ENCODE measurements at places on chromosomes 7 and 10.

GRCh38 chr10:6704896-6705295, 124.8 kb upstream of the PRKCQ start:
- DNase-seq: no peak

DNA sequence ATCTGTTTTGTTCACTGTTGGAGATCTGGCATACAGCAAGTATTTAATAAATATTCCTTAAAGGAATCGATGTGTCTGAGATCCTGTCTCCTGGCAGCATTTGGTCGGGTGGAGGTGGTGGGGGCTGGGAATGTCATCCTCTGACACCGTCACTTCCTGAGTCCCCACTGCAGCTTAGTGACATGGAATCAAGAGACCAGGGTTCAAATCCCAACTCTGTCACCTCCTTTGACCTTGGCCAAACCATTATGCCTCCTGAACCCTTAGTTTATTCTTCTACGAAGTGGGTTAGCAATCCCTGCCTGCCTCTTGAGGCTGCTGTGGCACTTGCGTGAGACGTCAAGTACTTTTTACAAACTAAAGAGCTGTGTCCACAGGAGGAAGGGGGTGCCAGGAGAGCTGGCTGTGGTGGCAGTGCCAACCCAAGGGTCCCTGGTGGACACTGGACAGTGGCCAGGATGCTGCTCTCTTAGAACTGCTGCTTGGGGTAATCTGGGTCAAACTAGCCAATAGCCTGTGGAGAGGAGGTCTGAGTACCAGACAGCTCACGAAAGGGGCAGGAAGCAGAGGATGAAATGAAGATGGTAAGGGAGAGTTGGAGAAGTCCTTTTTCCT, 8.0 kb upstream of the ZMIZ1 start:
- no peak for DNase-seq

GRCh38 chr7:148872188-148872587, 11.9 kb downstream of the EZH2 start:
- no peak for DNase-seq

DNA sequence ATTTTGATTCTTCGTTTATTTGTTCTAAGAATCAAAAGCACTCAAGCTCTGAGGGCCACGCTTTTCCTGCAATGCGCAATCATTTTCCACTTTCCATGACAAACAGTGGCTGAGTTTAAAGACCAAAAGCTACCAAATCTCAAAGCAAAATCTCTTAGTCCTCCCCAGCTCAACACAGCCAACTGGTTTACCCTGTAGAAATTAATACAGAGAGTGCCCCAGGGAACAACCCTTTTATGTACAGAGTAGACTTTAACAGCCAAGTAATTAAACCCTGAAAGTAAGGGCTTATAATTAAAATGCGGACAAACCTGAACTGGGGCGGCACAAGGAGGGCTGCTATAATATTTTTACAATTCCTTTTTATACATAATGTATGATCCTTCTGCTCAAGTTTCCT, 53.2 kb downstream of the FAM53B start:
- no peak for DNase-seq

- DNase-seq: peak; percentile 71
Measured at GRCh38 chr10:102072673-102073527, 7.8 kb downstream of the HPS6 start.

DNA sequence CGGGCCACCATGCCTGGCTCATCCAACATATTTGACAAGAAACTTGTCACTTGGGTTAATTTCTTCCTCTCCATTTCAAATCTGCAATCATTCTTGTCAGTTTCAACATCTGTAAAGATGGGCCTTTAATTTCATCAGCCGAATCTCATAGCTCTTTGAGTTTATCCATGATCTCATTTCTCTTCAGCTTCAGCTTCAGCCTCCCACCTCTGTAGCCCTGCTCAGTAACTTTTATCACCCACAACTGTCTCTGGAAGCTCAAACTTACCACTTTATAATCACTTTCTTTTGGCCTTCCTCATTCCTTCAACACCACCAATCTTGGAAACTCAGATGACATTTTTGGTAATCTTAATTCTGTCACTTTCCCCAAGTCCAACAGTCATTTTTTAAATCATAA, 83.2 kb downstream of the CPED1 start:
- no peak for DNase-seq

- DNase-seq: no peak
Measured at GRCh38 chr10:111117528-111118277, 40.9 kb downstream of the ADRA2A start.

GRCh38 chr7:135392701-135393100, 117.2 kb downstream of the CNOT4 start:
- DNase-seq: no peak

DNA sequence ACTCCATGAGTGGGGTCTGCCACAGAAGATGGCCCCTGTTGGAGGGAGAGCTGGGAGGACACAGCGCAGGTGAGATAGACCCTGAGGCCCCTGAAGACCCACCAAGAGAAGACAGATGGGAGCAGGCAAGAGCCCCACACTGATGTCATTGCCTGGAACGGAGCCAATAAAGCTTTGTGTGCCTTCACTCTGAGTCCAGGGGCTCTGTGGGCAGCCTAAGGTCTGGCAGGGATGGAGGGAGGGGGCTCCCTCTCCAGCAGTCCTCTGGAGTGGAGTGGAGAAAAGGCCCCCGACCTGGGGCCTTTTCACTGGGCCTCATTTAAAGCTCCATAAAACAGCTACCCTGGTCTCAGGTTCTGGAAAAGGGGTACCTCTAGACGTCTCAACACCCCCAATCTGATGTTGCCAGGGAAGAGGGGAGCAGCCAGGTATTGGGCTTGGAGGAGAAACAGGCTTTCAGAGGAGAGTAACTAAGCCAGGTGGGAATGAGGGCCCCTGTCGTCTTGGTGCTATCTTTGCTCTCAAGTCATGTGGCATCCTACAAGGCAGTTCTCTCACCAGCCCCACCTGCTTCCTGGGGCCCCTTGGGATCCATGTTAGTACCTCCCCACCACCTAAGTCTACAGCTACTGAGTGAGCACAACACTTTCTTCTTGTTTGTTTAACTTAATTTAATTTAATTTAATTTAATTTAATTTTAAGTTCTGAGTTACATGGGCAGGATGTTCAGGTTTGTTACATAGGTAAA, 1.4 kb downstream of the C10orf62 start:
- no peak for DNase-seq

- DNase-seq: no peak
Measured at GRCh38 chr7:47677664-47678063, 95.8 kb upstream of the TNS3 start.

GRCh38 chr7:120680985-120681384, 177.0 kb downstream of the TSPAN12 start:
- DNase-seq: no peak

DNA sequence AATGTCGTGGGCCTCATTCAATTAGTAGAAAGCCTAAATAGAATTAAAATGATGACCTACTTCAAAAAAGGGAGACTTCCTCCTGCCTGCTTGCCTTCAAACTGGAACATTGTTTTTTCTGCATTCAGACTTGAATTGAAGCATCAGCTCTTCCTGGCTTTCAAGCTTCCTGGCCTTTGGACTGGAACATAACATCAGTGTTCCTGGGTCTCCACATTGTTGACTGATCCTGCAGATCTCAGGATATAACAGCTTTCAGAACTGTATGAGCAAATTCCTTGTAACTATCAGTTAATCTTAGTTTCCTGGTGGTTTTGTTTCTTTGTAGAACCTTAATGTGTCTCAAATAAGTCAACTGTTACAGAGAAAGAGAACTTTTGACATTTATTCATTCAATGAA, 18.6 kb downstream of the MAGI2 start:
- DNase-seq: no peak

GRCh38 chr10:8346861-8347260, 292.4 kb downstream of the GATA3 start:
- no peak for DNase-seq

- DNase-seq: no peak
Measured at GRCh38 chr10:42950606-42951485, 126.0 kb upstream of the RET start.

DNA sequence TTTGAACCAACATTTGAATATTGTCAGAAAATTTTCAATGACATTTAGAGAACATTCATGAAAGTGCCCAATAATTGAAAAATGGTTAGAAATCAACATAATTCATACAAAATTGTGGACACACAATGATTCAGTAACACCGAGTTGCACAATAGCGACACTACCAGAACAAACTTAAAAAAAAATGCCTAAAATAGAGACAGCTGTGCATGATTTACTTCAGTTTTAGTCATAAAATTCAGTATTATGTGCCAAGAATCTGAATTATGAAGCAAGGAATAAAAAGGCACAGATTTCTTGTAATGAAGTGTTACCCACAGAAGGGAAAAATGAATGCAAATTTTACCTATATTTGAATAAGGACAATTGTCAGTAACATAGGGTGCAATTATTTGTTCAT, 396.0 kb downstream of the SEMA3D start:
- no peak for DNase-seq

GRCh38 chr7:2956526-2957368, 86.9 kb downstream of the CARD11 start:
- no peak for DNase-seq

DNA sequence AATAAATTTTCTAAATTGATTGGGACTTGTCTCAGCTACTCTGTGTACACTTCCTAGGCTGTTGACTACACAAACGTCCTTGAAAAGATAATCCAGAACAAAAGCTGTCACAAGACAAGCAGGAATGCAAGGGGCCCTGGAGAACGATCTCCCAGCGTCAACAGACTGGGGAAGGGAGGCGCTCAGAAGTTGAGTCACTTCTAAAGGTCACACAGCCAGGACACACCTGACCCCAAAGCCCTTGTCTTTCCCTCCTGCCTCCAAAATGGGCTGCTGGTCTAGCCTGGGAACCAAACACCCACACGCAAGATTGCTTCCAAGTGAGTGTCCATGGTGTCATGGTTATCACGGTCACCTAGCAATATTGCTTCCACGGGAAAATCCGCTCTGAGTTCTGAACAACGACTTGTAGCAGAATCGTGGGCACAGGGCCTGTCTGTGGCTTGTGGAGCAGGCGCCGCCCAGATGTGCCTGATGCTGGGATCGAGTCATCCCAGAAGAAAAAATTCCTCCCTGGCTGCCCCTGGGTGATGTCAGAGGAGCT, 49.8 kb downstream of the SPOCK2 start:
- DNase-seq: no peak

DNA sequence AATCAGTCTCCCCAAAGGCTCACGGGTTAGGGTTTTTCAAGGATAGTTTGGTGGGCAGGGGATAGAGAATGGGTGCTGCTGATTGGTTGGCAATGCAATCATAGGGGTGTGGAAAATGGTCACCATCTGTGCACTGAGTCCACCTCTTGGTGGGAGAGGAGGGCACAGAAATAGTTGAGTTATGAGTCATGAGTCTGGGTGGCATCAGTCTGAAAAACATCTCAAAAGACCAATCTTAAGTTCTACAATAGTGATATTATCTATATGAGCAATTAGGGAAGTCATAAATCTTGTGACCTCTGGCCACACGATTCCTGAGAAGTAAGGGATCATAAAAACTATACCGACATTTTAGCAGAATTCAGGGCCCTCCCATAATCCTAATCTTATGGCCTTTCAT, 62.7 kb downstream of the LGI1 start:
- no peak for DNase-seq

DNA sequence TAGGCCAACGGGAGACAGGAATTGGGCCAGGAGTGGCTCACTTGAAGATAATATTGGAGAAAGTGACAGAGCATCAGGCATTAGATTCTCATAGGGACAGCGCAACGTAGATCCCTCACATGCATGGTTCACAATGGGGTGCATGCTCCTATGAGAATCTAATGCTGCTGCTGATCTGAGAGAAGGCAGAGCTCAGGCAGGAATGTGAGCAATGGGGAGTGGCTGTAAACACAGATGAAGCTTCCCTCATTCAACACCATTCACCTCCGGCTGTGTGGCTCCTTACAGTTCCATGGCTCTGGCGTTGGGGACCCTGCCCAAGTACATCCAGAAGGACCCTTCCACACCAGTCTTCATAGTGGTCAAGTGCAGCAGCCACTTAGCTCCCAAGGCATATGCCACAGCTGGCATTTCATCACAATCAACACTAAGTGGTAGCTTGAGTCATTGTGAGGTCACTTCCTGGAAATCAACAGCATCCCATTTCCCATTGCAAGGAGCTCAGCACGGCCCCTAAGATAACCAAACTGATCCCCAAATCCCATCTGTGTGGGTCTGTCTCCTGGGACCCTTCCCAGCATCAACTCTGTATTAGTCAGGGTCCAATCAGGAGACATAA, 174.5 kb downstream of the TPST1 start:
- DNase-seq: no peak

GRCh38 chr7:90178166-90178565, 23.9 kb downstream of the STEAP1 start:
- DNase-seq: no peak

DNA sequence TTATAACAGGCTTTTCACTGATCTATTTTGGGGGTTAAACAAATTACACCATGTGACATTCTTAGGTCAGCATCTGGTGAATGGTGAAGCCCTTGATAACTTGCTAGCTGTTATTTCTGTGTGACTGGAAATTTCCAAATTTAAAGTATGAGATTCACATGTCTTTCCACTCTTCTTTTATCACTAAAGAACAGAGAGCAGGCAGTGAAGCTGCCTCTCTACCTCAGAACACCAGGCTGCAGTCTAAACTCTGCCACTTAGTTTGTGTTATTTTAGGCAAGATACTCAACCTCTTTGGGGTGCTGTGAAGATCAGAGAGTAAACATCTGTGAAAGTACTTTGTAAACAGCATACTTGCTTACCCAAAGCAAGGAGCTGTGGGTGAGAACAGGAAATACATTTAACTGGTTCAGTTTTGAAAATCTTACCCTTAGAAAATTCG, 15.5 kb upstream of the SP4 start:
- peak; percentile 60 for DNase-seq

DNA sequence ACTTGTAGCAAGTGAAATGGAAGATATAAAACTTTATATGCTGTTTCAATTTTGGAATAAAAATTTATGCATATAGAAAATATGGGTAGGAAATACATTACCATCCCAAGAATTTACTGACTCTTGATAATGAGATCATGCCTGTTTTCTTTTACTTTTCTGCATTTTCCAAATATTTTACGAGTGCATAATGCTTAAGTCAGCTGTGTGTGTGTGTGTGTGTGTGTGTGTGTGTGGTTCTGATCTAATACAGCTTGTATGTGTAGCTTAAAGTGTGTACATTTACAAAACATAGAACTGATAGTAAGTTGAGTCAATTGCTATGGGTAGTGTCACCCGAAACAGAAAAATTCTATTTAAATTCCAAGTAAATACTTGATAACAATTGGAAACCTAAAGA, 315.9 kb upstream of the LRRN3 start:
- DNase-seq: no peak

DNA sequence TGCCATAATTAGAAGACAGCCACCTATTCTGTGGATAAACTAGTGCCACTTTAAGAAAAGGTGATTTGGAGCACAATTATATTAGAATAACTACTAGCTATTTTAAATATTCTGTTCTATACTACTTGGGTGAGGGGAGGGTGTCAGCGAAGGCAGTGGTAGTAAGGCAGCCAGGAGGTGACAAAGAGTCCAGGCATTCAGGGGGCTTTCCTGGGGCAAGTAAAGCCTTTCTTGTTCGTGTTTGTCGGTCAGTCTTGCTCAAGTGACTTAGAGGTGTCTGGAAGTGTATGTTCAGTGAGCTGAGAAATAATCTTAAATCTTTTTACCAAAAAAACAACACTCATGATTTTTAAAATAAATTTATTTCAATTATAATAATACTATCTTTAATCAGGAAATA, 34.4 kb downstream of the ADD3 start:
- DNase-seq: no peak
